ENCODE measurements at places on chromosomes 16 and 17. TPM values are rescaled to one million over a fixed set of nuclear protein-coding genes. Genes with fewer than 3 reads are reported as not detected.

EXOC7 gene
- 55.8 TPM for total RNA-seq

IL17C gene
- not detected for total RNA-seq

SLC4A1 gene
- not detected for total RNA-seq

KRT36 gene
- total RNA-seq = not detected

SCARF1 gene
- not detected for total RNA-seq

All from airway epithelial cell (primary cell).